A673 (cell line): ENCODE measurements at places on chromosomes 6 and 20. TPM values are rescaled to one million over a fixed set of nuclear protein-coding genes. Genes with fewer than 3 reads are reported as not detected.

DNA sequence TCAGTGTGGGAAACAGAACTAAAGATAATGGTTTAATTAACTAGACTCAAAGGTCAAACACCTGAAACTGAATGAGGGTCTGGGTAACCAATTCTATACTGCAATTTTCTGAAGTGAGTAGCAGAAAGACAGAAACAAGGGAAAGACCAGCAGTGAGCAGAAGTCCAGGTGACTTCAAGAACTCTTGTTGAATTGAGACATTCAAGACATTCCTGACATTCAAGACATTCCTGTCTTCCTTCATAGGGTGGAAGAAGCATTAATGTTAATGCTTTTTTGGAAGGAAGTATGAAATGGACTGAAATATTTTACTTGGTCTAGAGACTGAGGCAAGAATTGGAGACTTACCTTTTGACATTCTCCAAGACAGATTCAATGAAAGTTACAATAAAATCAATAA lies 529.9 kb upstream of the MMS22L start:
- DNase-seq: no peak

DNA sequence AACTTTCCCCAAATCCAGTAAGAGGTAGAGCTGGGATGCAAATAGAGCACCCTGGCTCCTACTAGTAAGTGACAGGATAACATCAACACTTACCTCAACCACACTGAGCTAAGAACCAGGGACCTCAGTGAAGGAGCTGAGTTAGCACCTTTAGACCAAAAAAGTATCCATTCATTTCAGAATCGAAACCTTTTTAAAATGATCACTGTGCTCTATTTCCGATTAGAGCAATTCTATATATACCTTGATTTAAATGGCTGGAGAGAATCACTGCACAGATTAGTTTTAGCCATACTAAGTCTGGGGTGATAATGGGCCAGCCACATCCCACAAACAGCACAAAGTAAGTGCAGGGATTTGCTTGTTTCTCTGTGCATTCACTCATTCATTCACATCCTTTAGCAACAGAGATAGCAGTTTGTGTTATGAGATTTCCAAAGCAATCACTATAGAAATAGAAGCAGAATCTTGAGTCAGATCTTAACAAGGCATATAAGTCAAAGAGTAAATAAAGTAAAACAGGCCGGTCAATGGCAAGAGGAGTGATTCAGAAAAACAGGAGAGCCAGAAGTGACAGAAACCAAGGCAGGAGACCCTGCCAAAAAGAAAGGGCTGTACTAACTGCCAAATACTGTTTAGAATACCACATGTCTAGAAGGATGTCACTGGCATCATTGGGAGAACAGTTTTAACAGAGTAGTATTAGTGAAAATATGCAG lies 136.3 kb downstream of the KIF13A start:
- no peak for DNase-seq

FNDC1 gene
- not detected in 2 replicates for total RNA-seq

GRCh38 chr6:164924674-164925073 lies 384.7 kb downstream of the C6orf118 start:
- no peak for DNase-seq

NFYA gene
- 38.8 and 45.4 TPM in 2 replicates for total RNA-seq

- no peak for DNase-seq
These were observed 9.8 kb upstream of the SLC22A1 start for GRCh38 chr6:160111806-160112205.

GRCh38 chr20:14715400-14715799 lies 378.0 kb upstream of the FLRT3 start:
- DNase-seq: no peak

DNA sequence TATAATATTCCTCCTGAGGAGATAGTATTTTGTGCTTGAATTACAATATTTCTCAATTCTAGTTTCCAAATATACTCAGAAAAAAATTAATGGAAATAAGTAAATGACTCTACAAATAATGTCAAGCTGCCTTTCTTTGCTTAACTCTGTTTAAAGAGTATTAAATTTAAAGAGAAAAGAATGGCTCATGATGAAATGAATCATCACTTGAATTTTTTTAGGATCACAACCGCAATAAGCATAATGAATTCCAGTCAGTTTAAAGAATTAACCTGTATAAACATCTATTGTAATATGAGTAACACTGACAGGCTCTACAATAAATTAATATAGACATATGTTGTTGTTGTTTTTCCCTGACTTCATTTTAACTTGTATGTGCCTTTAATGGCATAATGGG lies 266.2 kb upstream of the ADGRB3 start:
- DNase-seq: no peak

CALHM4 gene
- total RNA-seq: not detected in 2 replicates

BPIFB1 gene
- total RNA-seq: not detected in 2 replicates

- DNase-seq: no peak
These were observed 43.9 kb downstream of the IL20RA start for GRCh38 chr6:137000825-137001224.

- DNase-seq: no peak
These were observed 101.6 kb downstream of the NCOA3 start for GRCh38 chr20:47603260-47603659.

CSE1L gene
- 193 and 197 TPM in 2 replicates for total RNA-seq

DNA sequence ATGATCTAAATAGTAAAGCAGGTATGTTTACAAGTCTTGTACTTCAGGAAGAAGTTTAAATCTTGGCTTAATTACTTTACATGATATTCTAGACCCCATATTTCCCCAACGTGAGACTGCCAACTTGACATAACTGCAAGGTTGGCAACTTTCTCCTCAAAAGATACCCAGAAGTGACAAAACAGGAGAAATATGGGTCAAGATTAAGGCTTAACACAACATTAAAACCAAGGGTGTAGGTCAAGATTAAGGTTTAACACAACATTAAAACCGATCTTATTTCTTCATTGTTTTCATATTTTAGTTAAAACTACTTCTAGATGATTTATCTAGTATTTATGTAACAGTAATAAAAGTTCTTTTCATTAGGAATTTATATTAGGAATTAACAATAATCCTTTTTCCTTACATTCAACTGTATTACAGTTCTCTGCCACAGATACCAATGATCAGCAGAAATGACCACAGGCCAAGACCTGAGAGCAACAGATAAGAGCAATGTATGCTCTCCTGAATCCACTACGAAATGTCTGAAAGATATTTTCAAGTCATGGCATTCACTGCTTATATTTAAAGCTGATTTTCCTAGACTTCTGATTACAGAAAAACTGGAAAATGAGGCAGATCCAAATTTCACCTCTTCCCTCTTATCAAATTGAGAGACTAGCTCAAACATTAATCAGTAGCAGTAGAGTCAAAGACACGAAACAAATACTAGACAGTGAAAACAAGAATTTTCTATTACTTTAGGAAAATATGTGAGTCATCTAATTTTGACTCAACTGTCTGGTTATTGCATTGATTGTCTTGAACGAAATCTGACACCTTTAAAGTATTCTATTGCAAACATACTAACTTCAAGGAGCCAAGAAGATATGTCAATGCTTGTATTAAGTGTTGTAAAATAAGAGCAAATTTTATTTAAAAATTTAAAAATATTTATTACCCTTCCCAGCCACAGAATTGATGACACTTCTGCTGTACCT lies 72.3 kb downstream of the RNGTT start:
- no peak for DNase-seq

GRCh38 chr6:46796848-46797580 lies 3.8 kb downstream of the MEP1A start:
- DNase-seq: no peak

GRCh38 chr6:97524811-97525210 lies 241.8 kb upstream of the MMS22L start:
- peak; percentile 75 for DNase-seq

FAM162B gene
- total RNA-seq: 0.81 and 0.97 TPM in 2 replicates

DNA sequence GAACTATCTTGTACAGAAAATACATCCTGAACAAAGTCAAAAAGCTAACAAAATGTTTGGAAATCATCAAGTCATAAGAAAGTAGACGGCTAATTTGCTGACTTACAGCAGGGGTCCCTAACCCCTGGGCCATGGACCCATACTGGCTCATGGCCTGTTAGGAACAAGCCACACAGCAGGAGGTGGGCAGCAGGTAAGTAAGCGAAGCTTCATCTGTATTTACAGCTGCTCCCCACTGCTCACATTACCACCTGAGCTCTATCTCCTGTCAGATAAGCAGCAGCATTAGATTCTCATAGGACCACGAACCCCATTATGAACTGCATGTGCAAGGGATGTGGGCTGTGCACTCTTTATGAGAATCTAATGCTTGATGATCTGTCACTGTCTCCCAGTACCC lies 115.5 kb downstream of the CDK19 start:
- no peak for DNase-seq

DNA sequence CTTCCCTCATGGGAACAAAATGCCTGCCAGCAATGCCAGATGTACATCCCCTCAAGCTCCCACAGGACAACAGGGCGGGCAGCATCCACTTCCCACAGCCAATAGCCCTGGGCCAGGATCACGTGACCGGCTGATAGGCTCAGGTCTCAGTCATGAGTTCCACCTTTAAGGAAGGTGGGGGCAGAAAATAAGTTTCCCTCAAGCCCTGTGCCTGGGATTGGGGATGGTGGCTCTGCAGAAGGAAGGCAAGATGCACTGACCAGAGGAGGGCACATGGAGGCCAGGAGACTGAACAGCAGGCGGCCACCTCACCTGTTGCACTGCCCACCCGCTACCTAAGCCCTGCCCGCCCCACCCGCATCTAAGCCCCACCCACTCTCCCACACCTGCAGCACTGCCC lies 149.1 kb downstream of the BMP7 start:
- DNase-seq: no peak

DNA sequence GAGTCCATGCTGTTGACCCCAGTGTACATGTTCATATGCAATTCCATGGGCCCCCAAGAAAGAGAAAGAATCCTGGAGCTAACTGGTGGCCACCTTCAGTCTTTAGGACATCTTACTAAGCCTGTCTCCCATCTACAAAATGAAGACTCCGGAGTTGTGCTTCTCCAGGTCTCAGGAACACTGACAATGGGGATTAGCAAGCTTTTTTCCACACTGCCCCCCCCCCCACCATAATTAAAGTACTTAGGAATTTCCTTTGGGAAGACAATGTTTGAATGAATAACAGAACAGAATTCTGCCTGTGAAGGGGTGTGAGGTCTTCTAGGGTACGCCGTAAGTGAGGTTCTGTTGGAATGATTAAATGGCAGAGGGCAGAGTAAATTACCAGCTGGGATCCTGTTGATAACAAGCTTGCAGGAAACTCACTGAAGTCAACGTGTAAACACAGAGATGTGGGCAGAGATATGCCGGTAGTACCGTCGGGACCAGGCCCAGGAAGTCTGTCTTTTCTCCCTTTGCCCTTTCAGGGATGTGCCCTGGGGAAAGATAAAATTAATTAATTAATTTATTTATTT lies 63.1 kb downstream of the ANKRD6 start:
- DNase-seq: no peak

- peak; percentile 58 for DNase-seq
These were observed 788 bp downstream of the UST start for GRCh38 chr6:148747471-148748165.

MPIG6B gene
- total RNA-seq: not detected in 2 replicates

DNA sequence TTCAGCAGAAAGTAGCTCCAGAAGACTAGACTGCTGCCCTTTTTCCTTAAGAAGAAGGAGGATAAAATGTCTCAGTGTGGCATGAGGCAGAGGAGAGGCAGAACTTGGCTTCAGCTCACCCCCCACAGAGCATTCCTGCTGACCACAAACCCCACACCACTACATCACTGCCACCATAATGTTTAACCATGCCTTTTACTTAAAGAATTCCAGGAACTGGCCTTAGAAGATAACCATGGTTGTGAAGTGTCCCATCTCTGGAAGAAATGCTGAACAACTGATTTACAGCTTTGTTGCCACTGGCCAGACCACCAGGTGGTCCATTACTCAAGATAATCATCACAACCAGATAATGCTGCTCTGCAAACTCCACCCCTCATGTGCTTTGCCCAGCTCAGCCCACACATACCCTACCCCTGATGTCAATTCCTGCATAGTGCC lies 154.1 kb downstream of the CD24 start:
- no peak for DNase-seq

DNA sequence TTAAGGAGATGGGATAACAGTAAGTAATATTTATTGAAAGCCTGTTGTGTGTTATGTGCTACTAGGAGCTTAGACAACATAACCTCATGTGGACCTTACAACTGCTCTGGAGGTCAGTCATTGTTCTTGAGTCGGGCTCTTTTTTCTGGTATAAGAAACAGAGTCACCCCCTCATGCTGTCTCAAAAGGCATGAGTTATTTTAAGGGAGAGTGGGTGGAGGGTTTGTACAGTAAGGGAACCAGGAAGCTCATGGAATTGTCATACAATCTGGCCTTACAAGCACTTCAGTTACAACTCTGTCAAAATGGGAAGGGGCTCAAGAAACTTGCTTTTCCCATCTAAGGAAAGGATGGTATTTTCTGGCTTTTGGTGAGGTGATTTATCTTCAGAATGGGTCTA lies 16.5 kb upstream of the DSE start:
- no peak for DNase-seq

- DNase-seq: no peak
These were observed 122.3 kb downstream of the PREX1 start for GRCh38 chr20:48705240-48706115.

- no peak for DNase-seq
These were observed 170.3 kb downstream of the CD109 start for GRCh38 chr6:73866305-73866704.

DNA sequence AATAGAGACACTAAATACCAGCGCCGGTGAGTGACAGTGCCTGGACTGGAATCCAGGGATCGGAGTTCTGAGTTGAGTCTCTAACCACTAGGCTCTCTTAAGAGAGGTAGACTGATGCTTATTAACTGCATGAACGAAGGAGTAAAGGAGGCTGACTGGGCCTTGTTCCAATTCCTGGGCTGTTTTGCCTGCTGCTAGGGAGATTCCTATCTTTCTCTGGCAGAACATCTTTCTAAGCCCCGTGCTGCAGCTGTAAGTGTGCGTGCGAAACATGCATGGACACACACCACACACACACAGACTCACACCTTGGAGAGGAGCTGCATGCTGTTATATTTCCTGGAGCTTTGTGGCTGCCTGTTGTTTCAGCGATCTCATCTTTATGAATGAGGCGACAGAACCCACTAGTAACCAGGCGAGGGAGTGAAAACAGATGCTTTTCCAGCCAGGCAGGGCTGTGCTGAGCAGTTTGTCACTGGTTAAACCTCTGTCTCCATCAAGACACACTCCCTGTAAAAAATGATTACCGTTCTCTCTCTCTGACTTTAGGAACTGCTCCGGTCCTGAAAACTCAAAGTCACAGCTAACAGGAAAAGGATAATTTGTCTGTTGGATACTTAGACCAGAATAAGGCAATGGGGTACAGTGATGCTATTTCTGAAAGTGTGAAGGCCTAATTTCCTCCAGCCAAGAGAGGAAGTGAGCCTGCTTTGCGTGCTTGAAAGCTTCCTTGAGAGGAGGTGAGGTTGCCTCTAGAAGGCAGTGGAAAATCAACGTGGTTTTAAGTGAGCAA lies 157.4 kb upstream of the ZNF217 start:
- peak; percentile 81 for DNase-seq

KCNQ5 gene
- total RNA-seq: 17.8 and 18.6 TPM in 2 replicates

GRCh38 chr20:24816907-24817306 lies 132.2 kb upstream of the CST7 start:
- DNase-seq: no peak
